NCI-H2081 (cell line): ENCODE measurements at places on chromosomes 2 and 18.

DNA sequence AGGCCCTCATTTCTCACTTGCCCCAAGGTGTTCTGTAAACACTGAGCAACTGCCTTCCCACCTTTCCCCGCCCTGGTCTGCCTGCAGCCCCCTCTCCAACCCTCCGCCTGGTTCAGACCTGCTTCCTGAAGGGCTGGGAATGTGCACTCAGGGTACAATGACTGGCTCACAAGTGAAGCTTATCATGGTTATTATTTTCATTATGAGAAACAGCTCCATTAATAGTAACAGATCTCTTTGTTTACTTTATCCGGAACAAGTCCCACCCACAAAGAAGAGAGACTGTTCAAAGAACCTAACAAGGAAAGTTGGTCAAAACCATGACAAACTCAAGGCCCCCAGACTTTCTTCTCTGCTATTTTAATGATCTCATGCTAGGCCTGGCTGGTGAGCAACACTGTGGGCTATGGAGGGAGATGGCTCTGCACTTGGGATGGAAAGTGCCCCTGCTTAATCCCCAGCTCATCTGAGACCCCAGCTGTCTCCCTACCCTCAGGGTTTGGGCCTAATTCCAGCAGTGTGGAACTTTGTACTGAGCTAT lies 36.7 kb downstream of the ARHGAP25 start:
- no peak for DNase-seq

DNA sequence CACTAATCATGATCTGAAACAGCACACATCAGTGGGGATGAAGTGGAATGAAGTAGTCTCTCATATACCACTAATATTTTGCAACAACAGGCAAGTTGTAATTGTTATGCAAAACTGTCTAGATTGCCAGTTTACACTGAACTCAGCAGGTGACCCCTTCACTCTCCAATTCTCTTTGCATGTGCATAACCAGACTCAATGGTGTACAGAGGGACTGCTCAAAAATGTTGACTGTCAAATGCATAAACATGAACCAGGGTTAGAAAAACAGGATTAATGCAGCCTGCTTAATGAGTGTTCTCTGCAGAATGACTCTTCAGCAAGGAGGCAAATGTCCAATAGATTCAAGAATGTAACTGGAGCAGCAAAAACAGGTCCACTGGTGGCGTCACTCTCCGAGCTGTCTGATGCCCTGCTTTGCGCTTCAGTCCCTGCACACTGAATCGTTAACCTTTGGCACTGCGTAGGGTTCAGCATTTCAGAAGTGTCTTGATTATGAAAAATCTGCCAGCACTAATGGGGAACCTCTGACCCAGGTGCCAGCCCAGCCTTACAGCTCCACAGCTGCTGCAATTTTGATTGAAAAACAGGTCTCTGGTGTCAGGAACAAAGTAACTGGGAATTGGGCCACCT lies 209.3 kb downstream of the TDRD15 start:
- DNase-seq = no peak

DNA sequence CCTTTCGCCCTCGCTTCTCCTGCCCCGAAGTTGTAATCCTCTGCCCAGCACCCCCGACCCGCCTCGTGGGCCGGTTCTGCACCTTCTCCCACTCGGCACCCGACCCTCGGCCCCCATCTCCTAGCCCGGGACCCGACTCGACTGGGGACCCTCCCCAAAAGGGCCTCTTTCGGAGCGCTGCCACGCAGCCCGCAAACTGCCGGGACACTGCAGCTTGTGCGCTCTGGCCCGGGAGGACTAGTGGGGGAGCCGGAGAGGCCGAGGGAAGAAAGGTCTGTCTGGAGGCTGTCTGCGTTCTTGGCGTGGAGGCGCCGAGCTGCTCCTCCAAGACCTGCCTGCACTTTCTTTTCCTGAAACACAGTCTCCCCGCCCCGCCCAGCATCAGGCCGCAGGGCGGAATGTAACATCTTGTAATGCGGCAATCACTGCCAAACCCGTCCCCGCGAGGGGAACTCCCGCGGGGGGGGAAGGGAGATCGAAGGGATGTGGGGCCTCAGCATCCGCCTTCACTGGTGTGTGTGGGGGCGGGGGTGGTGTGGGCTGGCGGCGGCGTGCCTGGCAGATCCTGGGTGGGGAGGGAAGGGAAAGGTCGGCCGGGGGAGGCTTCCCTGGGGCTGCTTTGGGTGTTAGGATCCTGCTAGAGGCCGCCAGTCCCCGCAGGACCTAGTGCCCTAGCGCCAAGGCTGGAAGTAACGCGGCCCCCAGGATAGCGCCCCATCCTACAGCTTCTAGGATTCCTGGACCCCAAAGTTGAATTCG lies 7.4 kb downstream of the DLX2 start:
- peak; percentile 65 for DNase-seq

DNA sequence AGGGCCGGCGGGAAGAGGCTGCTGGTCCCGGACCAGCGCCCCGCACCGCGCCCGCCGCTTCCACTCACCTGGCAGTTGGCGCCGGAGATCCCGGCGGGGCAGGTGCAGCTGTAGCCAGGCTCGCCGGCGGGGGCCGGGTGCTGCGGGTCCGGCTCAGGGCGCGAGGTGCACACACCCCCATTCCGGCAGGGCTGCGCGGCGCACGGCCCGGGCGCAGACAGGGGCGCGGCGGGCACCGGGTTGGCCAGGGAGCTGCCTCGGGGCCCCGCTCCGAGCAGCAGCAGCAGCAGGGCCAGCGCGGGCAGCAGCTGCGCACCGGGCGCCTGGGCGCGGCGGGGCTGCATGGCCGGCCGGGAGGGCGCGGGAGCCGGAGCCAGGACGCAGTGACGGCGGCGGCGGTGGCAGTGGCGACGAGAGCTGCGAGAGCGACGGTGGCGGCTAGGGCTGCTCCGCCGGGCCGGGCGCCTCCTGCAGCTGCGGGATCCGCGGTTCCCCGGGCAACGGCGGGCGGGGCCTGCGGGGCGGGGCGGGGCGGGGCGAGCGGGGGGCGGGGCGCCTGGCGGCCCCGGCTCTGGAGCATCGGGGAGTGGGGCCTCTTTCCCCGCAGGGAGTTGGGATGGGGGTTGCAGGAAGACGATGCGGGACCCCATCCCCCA lies at the start of gene DNER:
Gene DNER, minus strand, starts transcription at position 476 of the 656 bp plus-strand sequence. Its CDS starts 132 bp downstream, at position 344.
- DNase-seq = peak; percentile 55

- no peak for DNase-seq
Observed at GRCh38 chr2:95669441-95669991, 77.7 kb downstream of the TRIM43 start.
